ENCODE measurements at places on chromosomes 12 and 14. TPM values are rescaled to one million over a fixed set of nuclear protein-coding genes. Genes with fewer than 3 reads are reported as not detected.

- no peak overlapping the region for H3K27ac ChIP-seq
- no peaks in the 10 kb centered on the region for H3K27me3 ChIP-seq
- no peaks in the 10 kb centered on the region for H3K4me1 ChIP-seq
- DNase-seq = no peak
Observed at GRCh38 chr12:49208146-49208545, 19.3 kb upstream of the TUBA1A start.

DNA sequence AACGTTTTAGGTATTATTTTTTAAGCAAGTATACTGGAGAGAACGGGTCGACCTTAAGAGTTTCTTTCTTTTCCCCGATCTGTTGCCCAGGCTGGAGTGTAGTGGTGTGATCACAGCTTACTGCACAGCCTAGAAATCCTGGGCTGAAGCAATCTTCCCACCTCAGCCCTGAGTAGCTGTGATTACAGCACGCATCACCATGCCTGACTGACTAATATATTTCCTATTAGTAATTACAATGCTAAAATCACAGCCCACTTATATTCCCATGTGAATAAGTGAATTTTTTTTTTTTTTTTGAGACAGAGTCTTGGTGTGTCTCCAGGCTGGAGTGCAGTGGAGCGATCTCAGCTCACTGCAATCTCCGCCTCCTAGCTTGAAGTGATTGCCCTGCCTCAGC is 50.4 kb downstream of the DICER1 start:
- no peak for DNase-seq
- no peaks in the 10 kb centered on the region for H3K27me3 ChIP-seq
- peaks cover 100% of the 10 kb centered on the region for H3K36me3 ChIP-seq
- H3K4me3 ChIP-seq = no peak overlapping the region
- H3K27ac ChIP-seq = no peak overlapping the region

- H3K4me1 ChIP-seq = peaks cover 50% of the 10 kb centered on the region
- no peaks in the 10 kb centered on the region for H3K36me3 ChIP-seq
- H3K27ac ChIP-seq = peak overlapping the region; percentile 96
- H3K27me3 ChIP-seq = no peaks in the 10 kb centered on the region
- no peak overlapping the region for H3K4me3 ChIP-seq
Observed at GRCh38 chr14:105060751-105061427, 4.3 kb downstream of the GPR132 start.

DNA sequence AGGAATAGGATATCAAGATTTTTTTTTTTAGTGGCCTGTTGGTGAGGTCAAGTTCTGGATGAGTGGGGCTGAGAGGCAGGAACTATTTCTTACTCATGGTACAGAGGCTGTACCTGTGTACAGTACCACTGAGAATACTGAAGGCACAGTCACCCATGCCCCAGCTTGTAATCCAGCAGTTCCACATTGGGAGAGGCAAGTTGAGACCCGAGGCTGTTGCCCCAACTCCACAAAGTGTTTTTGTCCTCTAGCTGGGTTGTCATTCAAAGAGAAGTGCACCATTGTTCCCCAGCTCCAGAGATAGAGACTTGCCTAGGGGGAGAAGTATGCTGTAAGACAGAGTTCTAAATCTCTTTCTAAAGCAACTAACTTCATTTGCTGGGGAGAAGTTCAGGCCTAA is 38.7 kb downstream of the ARID2 start:
- no peak for DNase-seq
- no peak overlapping the region for H3K4me3 ChIP-seq
- no peak overlapping the region for H3K27ac ChIP-seq

- peaks cover under 1% of the 10 kb centered on the region for H3K36me3 ChIP-seq
- H3K4me1 ChIP-seq = no peaks in the 10 kb centered on the region
- no peak overlapping the region for H3K27ac ChIP-seq
- H3K4me3 ChIP-seq = no peak overlapping the region
- H3K27me3 ChIP-seq = no peaks in the 10 kb centered on the region
Observed at GRCh38 chr12:76455582-76456345, 103.8 kb downstream of the OSBPL8 start.

Gene TAS2R50
- 0.66 TPM for total RNA-seq
